ENCODE measurements at places on chromosomes 2 and 18. TPM values are rescaled to one million over a fixed set of nuclear protein-coding genes. Genes with fewer than 3 reads are reported as not detected.

SLC16A14 gene
- 5.6 TPM for total RNA-seq

NEUROD1 gene
- total RNA-seq = not detected

FOXD4L1 gene
- not detected for total RNA-seq

SPATA3 gene
- not detected for total RNA-seq

DNA sequence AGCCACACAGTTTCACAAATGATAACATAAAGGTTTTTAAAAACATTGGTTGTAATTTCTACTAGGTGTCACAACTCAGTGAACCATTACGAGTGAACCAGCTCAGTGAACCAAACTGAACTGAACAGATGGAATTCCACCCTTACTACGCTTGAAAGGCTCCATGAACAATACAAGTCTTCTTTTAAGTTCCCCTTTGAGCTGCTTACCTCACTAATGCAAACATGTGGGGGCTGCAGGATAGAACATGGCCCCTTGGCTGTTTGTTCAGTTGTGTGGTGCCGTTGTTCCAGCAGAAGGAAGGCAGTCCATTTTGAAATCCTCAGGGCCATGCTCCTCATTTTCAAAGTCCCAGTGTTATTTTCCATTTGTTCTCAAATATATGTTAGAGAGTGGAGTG is 30.7 kb upstream of the KLHL14 start:
- no peaks in the 10 kb centered on the region for H3K27me3 ChIP-seq
- H3K36me3 ChIP-seq = no peaks in the 10 kb centered on the region
- no peak for DNase-seq
- H3K4me1 ChIP-seq = no peaks in the 10 kb centered on the region
- H3K27ac ChIP-seq = no peak overlapping the region

GRCh38 chr2:201994973-201995638 is 38.5 kb upstream of the FZD7 start:
- no peaks in the 10 kb centered on the region for H3K36me3 ChIP-seq
- no peak for DNase-seq
- no peak overlapping the region for H3K27ac ChIP-seq
- H3K27me3 ChIP-seq = no peaks in the 10 kb centered on the region

GRCh38 chr2:105571445-105571987 is 172.7 kb upstream of the FHL2 start:
- no peak overlapping the region for H3K4me3 ChIP-seq
- no peaks in the 10 kb centered on the region for H3K27me3 ChIP-seq
- no peak overlapping the region for H3K27ac ChIP-seq
- DNase-seq = no peak

- H3K27ac ChIP-seq = no peak overlapping the region
- H3K4me1 ChIP-seq = no peaks in the 10 kb centered on the region
- no peaks in the 10 kb centered on the region for H3K27me3 ChIP-seq
- H3K4me3 ChIP-seq = no peak overlapping the region
- no peaks in the 10 kb centered on the region for H3K36me3 ChIP-seq
- DNase-seq = no peak
Measured at GRCh38 chr2:101089942-101090799, 61.0 kb downstream of the TBC1D8 start.

DNA sequence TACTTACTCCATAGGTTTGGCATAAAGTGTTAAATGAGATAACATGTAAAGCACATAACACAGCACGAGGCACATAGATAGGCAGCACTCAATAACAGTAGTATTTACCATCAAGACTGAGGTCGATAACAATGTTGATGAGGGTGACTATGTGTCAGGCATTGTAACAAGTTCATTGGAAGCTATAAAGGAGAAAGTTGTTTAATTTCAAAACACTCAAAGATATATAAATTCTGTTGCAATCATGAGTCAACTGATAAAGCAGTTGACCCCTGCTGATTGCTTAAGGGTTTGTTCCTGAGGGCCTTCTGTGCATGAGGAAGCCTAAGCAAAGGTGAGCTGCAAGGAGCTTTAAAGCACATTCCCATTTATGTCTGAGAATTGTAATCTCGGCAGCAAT is 760.5 kb downstream of the SATB2 start:
- no peak overlapping the region for H3K4me3 ChIP-seq
- no peaks in the 10 kb centered on the region for H3K4me1 ChIP-seq
- H3K27me3 ChIP-seq = no peaks in the 10 kb centered on the region
- H3K27ac ChIP-seq = no peak overlapping the region

DNA sequence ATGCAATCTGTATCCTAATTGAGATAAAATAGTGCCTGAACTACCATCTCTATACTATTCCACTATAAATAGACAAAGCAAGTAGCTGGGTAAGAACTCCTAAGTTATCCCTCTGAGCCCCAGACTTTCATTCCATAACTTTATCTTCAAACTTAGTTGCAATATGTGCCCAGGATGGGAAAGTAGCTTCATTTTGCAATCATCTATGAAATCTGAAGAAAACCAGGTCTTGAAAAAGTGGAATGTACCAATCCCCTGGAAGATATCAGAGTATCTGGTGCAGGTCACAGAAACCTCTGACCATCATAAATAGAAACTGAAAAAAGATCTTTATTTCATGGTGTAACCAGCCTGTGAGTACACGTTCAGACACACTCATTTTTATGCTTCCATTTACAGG is 78.1 kb upstream of the TMEM178A start:
- H3K36me3 ChIP-seq = no peaks in the 10 kb centered on the region
- H3K27me3 ChIP-seq = no peaks in the 10 kb centered on the region
- H3K4me1 ChIP-seq = no peaks in the 10 kb centered on the region
- no peak for DNase-seq
- no peak overlapping the region for H3K4me3 ChIP-seq

- DNase-seq = peak; percentile 40
- H3K4me1 ChIP-seq = peaks cover under 1% of the 10 kb centered on the region
- no peak overlapping the region for H3K27ac ChIP-seq
Measured at GRCh38 chr2:219119422-219120043, 41.1 kb downstream of the NHEJ1 start.

GRCh38 chr2:99398303-99398702 is 61.1 kb downstream of the EIF5B start:
- no peak overlapping the region for H3K27ac ChIP-seq
- H3K36me3 ChIP-seq = no peaks in the 10 kb centered on the region
- DNase-seq = no peak
- H3K27me3 ChIP-seq = no peaks in the 10 kb centered on the region
- H3K4me3 ChIP-seq = no peak overlapping the region
- no peaks in the 10 kb centered on the region for H3K4me1 ChIP-seq

- no peaks in the 10 kb centered on the region for H3K36me3 ChIP-seq
- H3K27me3 ChIP-seq = no peaks in the 10 kb centered on the region
- H3K4me3 ChIP-seq = no peak overlapping the region
Measured at GRCh38 chr2:128643221-128644065, 324.8 kb upstream of the HS6ST1 start.

- no peaks in the 10 kb centered on the region for H3K27me3 ChIP-seq
- H3K27ac ChIP-seq = no peak overlapping the region
- H3K4me1 ChIP-seq = no peaks in the 10 kb centered on the region
- H3K4me3 ChIP-seq = no peak overlapping the region
Measured at GRCh38 chr2:233178994-233179847, 72.3 kb upstream of the ATG16L1 start.

- H3K4me1 ChIP-seq = no peaks in the 10 kb centered on the region
- no peak overlapping the region for H3K27ac ChIP-seq
- H3K36me3 ChIP-seq = no peaks in the 10 kb centered on the region
- no peaks in the 10 kb centered on the region for H3K27me3 ChIP-seq
Measured at GRCh38 chr2:191804766-191805165, 42.1 kb downstream of the CAVIN2 start.

DNA sequence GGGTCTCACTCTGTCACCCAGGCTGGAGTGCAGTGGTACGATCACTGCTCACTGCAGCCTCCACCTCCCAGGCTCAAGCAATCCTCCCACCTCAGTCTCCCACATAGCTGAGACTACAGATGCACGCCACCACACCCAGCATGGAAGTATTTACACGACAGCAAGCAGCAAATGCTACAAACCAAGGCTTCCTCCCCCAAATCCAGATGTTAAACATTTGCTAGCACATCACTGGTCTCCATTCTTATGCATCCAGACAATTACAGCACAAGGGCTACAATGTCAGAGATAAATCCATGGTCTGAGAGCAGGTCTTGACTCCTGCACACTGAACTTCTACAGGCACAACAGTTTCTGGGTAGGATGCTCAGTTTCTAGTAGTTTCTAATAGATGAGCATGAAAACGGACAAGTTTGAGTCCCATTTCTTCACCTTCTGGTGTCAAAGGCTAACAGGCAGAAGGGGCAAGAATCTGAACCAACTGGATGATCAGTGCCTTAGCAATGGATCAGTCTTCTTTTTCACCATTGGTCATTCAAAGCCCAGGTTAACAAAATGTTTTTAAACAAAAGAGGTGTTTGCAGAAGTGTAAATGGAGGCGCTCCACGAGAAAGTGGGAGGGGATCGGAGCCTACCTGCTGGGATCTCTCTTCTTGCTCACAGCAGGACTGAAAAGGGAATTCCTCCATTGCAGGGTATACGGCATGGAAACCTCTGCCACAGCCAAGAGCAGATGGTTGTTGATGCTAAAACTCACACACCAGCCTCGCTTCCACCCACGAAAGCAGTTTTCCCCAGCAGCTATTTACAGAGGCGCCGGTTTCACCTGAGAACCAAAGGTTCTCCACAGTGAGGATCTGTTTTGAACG is 135.0 kb upstream of the ARL4C start:
- H3K27me3 ChIP-seq = no peaks in the 10 kb centered on the region
- H3K36me3 ChIP-seq = no peaks in the 10 kb centered on the region
- H3K4me3 ChIP-seq = no peak overlapping the region
- H3K27ac ChIP-seq = no peak overlapping the region
- DNase-seq = no peak

Measured in uterus (tissue), 4 donors.